Thymus (tissue), 14 donors: ENCODE measurements at places on chromosomes 3 and 15. TPM values are rescaled to one million over a fixed set of nuclear protein-coding genes. Genes with fewer than 3 reads are reported as not detected.

DNA sequence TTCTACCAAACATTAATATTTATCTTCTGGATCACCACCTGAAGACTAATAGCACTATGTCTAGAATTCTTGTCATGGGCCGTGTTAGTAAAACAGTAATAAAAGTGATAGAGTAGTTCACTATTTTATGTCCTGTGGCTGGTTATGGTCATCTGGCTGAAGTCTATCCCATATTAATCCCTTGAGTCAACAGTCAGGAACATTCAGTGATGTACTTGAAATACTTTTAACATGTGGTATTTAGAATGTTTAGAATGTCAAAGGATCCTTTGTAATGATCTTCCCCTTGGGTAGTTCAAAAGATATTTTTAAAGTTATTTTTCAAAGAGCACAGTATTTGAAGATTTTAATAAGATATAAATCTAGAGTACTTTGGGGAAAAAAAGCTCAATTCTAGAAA, 117.0 kb downstream of the MBNL1 start:
- H3K4me1 ChIP-seq, result no peaks in the 10 kb centered on the region
- no peak overlapping the region for H3K4me3 ChIP-seq
- no peak for DNase-seq

DNA sequence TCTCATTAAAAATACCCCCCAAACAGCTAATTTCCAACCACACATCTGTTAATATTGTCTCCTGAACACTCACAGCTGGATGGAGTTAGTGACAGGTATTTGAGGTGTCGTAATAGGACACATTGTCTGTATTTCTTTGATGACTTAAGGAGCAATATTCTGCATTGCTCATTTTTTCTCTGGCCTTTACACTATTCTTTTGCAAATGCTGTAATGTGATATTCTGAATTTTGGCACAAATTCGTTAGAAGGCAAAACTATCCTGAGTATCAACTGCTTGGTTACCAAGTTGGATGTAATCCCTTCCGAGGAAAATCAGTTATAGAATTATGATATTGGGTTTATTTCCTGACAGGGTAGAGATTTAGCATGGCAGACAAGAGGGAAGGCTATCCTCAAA, 1030.2 kb downstream of the MCTP2 start:
- H3K4me3 ChIP-seq, result no peak overlapping the region
- DNase-seq, result no peak
- no peaks in the 10 kb centered on the region for H3K36me3 ChIP-seq
- no peak overlapping the region for H3K27ac ChIP-seq
- no peaks in the 10 kb centered on the region for H3K4me1 ChIP-seq
- no peaks in the 10 kb centered on the region for H3K27me3 ChIP-seq

- H3K4me1 ChIP-seq, result no peaks in the 10 kb centered on the region
- H3K27ac ChIP-seq, result no peak overlapping the region
- H3K4me3 ChIP-seq, result no peak overlapping the region
- H3K36me3 ChIP-seq, result no peaks in the 10 kb centered on the region
- H3K27me3 ChIP-seq, result no peaks in the 10 kb centered on the region
Observed at GRCh38 chr3:142896201-142896755, 7.4 kb upstream of the PCOLCE2 start.

DNA sequence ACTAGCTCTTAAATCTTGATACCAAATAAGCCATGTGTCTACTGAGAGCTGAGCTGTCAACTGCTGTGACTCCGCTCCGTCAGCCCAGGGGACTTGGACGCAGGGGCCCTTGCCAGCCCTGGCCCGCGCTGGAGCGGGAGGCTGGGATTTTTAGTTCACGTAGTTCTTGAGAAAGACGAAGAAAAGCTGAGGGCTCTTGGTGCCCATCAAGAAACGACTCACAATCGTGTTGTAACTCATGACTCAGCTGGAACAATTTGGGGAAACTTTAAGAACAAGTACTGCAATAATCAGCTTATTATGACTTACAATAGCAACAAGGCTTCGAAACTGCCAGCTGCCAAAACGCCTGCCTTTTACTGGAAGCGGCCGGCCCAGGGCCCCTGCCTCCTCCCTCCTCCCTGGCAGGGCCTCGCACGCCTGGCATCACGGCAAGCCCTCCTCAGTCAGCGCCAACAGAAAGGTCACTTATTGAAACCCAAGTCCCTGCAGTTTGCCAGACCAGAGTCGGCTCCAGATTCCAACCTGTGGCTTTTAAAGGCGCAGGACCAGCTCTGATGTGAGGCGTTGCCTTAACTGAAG, 60.3 kb downstream of the RGMA start:
- peaks cover 7% of the 10 kb centered on the region for H3K4me1 ChIP-seq
- DNase-seq, result no peak
- H3K36me3 ChIP-seq, result peaks cover 34% of the 10 kb centered on the region
- H3K27ac ChIP-seq, result peak overlapping the region; percentile 31
- no peak overlapping the region for H3K4me3 ChIP-seq
- no peaks in the 10 kb centered on the region for H3K27me3 ChIP-seq

DNA sequence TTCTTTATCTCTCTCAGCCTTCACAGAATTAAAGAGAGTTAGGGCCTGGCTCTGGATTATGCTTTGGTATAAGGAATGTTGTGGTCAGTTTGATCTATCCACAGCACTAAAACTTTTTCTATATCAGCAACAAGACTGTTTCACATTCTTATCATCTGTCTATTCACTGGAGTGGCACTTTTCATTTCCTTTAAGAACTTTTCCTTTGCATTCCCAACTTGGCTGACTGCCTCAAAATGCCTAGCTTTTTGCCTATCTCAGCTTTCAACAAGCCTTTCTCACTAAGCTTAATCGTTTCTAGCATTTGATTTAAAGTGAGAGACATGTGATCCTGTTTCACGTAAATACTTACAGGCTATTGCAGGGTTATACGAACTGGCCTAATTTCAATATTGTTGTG, 471.8 kb downstream of the GBE1 start:
- no peaks in the 10 kb centered on the region for H3K36me3 ChIP-seq
- no peaks in the 10 kb centered on the region for H3K27me3 ChIP-seq
- H3K27ac ChIP-seq, result no peak overlapping the region
- H3K4me1 ChIP-seq, result no peaks in the 10 kb centered on the region

GRCh38 chr3:179973931-179974361, 62.8 kb downstream of the PEX5L start:
- peaks cover 10% of the 10 kb centered on the region for H3K4me1 ChIP-seq
- H3K4me3 ChIP-seq, result peak overlapping the region; percentile 26
- no peak overlapping the region for H3K27ac ChIP-seq
- no peaks in the 10 kb centered on the region for H3K27me3 ChIP-seq

GRCh38 chr3:34364335-34364734, 565.9 kb downstream of the PDCD6IP start:
- no peaks in the 10 kb centered on the region for H3K27me3 ChIP-seq
- peaks cover 4% of the 10 kb centered on the region for H3K4me1 ChIP-seq
- no peak overlapping the region for H3K4me3 ChIP-seq
- H3K27ac ChIP-seq, result no peak overlapping the region

- H3K4me3 ChIP-seq, result no peak overlapping the region
- DNase-seq, result no peak
- H3K27me3 ChIP-seq, result no peaks in the 10 kb centered on the region
- no peaks in the 10 kb centered on the region for H3K4me1 ChIP-seq
- H3K27ac ChIP-seq, result no peak overlapping the region
Observed at GRCh38 chr3:95044101-95044500, 981.2 kb downstream of the NSUN3 start.

- H3K4me3 ChIP-seq, result no peak overlapping the region
- no peaks in the 10 kb centered on the region for H3K36me3 ChIP-seq
- H3K4me1 ChIP-seq, result no peaks in the 10 kb centered on the region
- H3K27ac ChIP-seq, result no peak overlapping the region
- DNase-seq, result no peak
Observed at GRCh38 chr15:62566248-62566647, 401.2 kb upstream of the C2CD4B start.

DNA sequence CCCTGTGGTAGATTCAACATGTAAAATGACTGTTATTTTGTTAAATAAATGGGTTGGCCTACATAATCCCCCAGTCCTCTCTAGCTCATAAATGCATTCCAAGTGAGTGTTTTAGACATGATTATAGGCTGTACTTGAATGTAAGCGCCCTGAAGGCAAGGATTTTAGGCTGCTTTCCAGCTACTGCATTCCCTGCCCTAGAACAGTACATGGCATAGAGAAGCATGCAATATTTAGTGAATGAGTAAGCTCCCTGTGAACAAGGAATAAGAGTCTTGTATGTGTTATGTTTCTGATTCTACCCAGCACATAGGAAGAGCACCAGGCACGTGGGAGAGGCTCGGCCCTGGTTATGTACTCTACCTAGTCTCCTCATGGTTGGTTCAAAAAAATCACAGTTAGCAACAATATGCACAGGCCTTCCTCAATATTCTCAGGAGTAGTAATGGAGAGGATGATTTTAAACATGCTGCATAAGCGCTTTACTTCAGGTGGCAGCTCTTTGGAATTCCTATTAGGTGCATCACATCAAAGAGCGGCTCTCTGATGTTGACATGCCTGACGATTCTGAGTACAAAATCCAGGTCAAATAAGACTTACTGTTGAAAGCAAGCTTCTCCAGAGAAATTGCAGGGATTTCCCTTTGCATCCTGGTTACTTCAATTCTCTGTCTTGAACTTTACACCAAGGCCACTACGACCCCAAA, 456.6 kb downstream of the MAGI1 start:
- DNase-seq, result no peak
- no peaks in the 10 kb centered on the region for H3K27me3 ChIP-seq
- no peak overlapping the region for H3K4me3 ChIP-seq
- no peaks in the 10 kb centered on the region for H3K36me3 ChIP-seq

DNA sequence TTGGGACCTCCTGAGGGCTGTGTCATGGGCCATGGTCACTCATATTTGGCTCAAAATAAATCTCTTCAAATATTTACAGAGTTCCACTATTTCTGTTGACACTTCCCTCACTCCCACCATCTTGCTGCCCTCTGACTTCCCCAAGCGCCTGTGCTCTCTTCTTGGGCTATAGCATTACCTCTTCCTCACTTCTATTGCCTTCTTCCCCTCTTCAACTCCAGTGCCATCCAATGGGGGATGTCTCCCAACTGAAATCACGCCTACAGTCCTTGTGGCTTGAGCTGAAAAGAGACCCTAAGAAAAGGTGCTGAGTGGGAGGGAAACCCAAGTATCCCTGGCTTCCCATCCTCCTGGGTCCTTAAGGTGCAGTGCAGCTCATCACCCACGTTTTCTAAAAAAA, 21.8 kb downstream of the UMPS start:
- no peaks in the 10 kb centered on the region for H3K4me1 ChIP-seq
- no peak for DNase-seq
- no peak overlapping the region for H3K27ac ChIP-seq
- H3K36me3 ChIP-seq, result peaks cover 4% of the 10 kb centered on the region
- no peaks in the 10 kb centered on the region for H3K27me3 ChIP-seq
- H3K4me3 ChIP-seq, result no peak overlapping the region

DNA sequence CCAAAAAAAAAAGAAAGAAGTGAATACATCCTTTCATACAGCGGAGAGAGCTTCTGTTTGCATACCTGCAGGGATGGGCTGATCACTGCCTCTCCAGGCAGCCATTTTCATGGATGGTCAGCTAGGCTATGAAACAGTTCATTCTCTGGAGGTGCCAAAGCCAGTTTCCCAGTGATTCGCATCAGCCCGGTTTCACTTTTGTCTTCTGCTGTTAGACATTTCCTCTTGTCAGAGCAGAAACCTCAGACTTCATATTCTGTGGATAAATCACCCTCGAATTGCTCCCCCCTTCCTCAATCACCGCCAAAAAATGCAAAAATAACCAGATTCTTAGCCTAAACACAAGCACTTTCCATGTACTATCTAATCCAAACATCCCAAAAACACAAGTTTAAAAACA, 225.6 kb downstream of the ADAMTS9 start:
- H3K36me3 ChIP-seq, result no peaks in the 10 kb centered on the region
- H3K4me1 ChIP-seq, result no peaks in the 10 kb centered on the region
- no peak overlapping the region for H3K4me3 ChIP-seq
- H3K27me3 ChIP-seq, result no peaks in the 10 kb centered on the region
- H3K27ac ChIP-seq, result no peak overlapping the region

DNA sequence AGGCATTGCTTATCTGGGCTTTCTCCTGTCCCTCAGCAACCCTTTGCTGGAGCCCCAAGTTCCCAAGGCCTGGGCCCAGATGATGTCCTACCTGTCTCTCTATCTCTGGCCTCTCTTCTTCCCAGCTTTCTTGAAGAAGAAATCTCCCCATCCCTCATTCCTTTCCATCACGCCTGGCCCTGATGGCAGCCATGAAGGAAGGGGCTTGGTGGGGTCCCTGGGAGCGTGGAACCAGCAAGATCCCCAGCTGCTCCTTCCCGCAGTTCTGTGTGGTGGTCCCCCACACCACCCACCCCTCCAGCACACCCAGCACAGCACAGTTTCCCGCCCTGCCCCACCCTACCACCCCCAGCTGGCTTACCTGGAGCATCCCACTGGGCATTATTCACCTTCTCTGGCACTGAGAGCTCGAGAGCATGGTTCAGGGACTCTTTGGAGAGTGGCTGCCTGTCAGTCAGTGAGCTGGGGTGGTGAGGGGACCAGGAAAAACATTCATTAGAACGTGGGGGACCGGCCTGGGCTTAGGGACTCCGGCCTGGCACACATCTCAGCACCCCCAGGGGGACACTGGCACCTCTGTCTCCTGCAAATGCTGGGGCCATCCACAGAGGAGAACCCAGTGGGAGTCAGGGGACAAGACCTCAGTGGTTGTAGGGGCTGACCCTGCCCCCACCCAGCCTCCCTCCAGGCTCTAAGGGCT, 26.6 kb downstream of the ACSBG1 start:
- H3K36me3 ChIP-seq, result no peaks in the 10 kb centered on the region
- H3K4me3 ChIP-seq, result no peak overlapping the region
- H3K4me1 ChIP-seq, result no peaks in the 10 kb centered on the region
- no peak for DNase-seq

GRCh38 chr15:76105911-76106310, 46.1 kb downstream of the TMEM266 start:
- no peaks in the 10 kb centered on the region for H3K36me3 ChIP-seq
- no peak overlapping the region for H3K27ac ChIP-seq
- no peaks in the 10 kb centered on the region for H3K27me3 ChIP-seq
- H3K4me1 ChIP-seq, result no peaks in the 10 kb centered on the region
- H3K4me3 ChIP-seq, result no peak overlapping the region
- DNase-seq, result no peak

GRCh38 chr15:74795966-74796625, 14.2 kb downstream of the CSK start:
- peaks cover 10% of the 10 kb centered on the region for H3K4me1 ChIP-seq
- no peak overlapping the region for H3K4me3 ChIP-seq

Gene THBS1
- polyA plus RNA-seq, result 26.2 TPM

Gene ILDR1
- polyA plus RNA-seq, result 2.1 TPM

Gene RTP3
- 0.07 TPM for polyA plus RNA-seq

Gene C2CD4A
- 11.6 TPM for polyA plus RNA-seq

Gene TMEM62
- polyA plus RNA-seq, result 17.8 TPM

Gene CADM2
- 0.14 TPM for polyA plus RNA-seq

Gene EDEM1
- 31.7 TPM for polyA plus RNA-seq

Gene FBXW12
- polyA plus RNA-seq, result 0.07 TPM
